ENCODE measurements at places on chromosomes 1 and 21. TPM values are rescaled to one million over a fixed set of nuclear protein-coding genes. Genes with fewer than 3 reads are reported as not detected.

DNA sequence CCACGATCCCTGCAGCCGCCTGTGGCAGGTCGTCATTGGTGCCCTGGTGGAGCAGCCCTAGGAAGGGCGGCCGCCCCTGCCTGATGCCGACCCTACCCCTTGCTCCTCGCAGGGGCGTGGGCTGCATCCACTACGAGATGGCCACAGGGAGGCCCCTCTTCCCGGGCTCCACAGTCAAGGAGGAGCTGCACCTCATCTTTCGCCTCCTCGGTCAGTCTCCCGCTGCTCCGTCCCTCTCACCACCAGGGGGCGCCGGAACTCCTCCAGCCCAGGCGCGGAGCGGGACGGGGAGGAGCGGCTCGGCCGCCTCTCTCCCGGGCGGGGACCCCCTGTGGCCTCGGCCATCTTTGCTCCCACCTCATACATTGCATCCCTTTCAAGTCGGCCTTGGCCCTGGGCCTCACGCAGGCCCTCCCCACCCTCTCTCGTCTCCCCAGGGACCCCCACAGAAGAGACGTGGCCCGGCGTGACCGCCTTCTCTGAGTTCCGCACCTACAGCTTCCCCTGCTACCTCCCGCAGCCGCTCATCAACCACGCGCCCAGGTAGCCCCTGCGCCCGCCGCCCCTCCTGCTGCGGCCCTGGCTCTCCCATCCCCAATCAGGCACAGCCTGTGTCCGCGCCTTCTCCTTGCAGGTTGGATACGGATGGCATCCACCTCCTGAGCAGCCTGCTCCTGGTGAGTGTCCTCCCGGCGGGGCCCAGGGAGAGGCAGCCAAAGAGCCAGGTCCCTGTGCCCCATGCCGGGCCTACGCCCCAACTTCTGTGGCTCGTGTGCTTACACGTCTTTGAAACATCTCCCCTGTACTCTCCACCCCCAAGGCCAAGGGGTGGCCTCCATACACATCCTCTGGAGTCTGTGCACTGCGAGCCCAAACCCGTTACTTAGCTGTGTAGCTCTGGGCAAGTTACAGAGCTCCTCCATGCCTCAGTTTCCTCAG is 24.7 kb downstream of the CDK18 start:
- DNase-seq = peak; percentile 85

The PTPN7 gene
- total RNA-seq = 0.44 TPM

The SH2D1B gene
- total RNA-seq = 0.27 TPM

The ERI3 gene
- 53.8 TPM for total RNA-seq

The SPRR4 gene
- not detected for total RNA-seq

The LAX1 gene
- total RNA-seq = 0.22 TPM

The LYPD8 gene
- total RNA-seq = not detected

DNA sequence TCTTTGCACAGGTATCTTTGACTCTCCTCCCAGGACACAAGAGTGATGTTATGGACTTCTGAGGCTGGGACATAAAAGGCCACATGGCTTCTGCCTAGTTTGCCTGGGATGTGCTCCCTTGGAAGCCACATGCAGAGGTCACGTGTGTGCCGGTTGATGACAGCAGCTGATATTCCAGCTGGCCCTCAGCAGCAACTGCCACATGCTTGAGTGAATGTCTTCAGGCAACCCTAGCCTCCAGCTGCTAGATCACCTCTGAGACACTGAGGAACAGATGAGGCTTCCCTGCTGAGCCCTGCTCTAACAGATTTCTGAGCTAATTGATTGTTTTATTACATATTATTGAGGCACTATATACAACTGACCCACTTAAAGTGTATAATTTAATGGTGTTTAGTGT is 11.6 kb upstream of the AKR7A3 start:
- no peak for DNase-seq

Data from muscle of leg (tissue), 16 donors.